Ovary (tissue), 10 donors: ENCODE measurements at places on chromosomes 3 and 15. TPM values are rescaled to one million over a fixed set of nuclear protein-coding genes. Genes with fewer than 3 reads are reported as not detected.

The MYO5C gene
- 3.4 TPM for polyA plus RNA-seq

The TSPAN3 gene
- polyA plus RNA-seq: 196 TPM

The SLC41A3 gene
- polyA plus RNA-seq: 58.5 TPM

The GP9 gene
- not detected for polyA plus RNA-seq

The EBLN2 gene
- polyA plus RNA-seq: 1.1 TPM

The GXYLT2 gene
- 34.9 TPM for polyA plus RNA-seq

The HES1 gene
- polyA plus RNA-seq: 35.0 TPM

The SLC12A1 gene
- not detected for polyA plus RNA-seq

The RYR3 gene
- 0.79 TPM for polyA plus RNA-seq

The IGSF11 gene
- polyA plus RNA-seq: 8.9 TPM

The USP50 gene
- polyA plus RNA-seq: not detected

DNA sequence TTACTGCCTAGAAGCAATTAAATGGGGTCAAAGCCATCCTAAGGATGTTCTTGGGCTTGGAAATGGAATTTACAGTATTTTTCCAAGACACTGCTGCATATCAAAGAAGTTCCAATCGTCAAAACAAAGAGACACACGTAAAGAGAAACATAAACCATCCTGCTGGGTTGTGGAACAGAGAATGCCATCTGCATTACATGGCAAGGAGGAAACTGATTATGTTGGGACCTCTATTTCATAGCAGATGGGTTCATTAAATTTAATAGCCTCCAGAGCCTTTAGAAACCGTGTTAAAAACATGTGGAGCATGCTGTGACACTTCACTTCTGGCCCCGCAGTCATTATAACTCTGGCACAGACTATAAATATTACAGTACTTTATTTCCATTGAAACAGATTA is 154.6 kb downstream of the LRTM1 start:
- no peak overlapping the region for H3K4me3 ChIP-seq
- DNase-seq: no peak
- H3K27me3 ChIP-seq: no peaks in the 10 kb centered on the region
- no peaks in the 10 kb centered on the region for H3K36me3 ChIP-seq
- H3K4me1 ChIP-seq: no peaks in the 10 kb centered on the region

DNA sequence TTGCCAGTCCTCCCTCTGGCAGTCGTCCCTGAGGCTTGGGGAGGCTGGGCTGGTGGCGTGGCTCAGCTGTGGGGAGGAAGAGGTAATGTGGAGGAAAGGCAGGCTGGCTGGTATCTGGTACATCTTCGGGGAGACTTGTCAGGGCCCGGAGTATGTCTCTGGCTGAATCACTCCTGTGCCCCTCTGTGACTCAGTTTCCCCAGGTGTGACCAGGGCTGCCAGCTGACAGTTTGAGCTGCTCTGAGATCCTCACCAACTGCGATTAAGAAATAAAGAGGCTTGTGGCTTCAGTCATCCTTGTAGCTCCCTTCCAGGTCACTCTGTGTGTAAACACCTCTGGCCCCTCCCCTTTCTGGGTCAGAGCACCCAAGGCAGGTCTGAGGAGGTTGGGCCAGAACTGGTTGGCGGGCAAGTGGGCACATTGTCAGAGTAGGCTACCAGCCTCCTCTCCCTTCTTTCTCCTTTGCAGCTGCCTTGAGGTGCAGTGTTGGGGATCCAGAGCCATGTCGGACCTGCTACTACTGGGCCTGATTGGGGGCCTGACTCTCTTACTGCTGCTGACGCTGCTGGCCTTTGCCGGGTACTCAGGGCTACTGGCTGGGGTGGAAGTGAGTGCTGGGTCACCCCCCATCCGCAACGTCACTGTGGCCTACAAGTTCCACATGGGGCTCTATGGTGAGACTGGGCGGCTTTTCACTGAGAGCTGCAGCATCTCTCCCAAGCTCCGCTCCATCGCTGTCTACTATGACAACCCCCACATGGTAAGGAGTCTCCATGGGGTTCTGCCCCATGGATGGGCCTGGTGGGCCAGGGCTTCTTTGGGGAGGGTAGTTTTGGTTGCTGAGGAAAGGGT is 3.0 kb downstream of the TEX264 start:
- H3K27me3 ChIP-seq: no peaks in the 10 kb centered on the region
- no peak overlapping the region for H3K27ac ChIP-seq
- H3K4me1 ChIP-seq: peaks cover 3% of the 10 kb centered on the region
- H3K4me3 ChIP-seq: no peak overlapping the region
- DNase-seq: peak; percentile 28

GRCh38 chr3:32844914-32845313 is 27.1 kb downstream of the TRIM71 start:
- no peak for DNase-seq
- H3K4me1 ChIP-seq: no peaks in the 10 kb centered on the region
- H3K4me3 ChIP-seq: no peak overlapping the region
- H3K27me3 ChIP-seq: no peaks in the 10 kb centered on the region
- H3K36me3 ChIP-seq: no peaks in the 10 kb centered on the region

DNA sequence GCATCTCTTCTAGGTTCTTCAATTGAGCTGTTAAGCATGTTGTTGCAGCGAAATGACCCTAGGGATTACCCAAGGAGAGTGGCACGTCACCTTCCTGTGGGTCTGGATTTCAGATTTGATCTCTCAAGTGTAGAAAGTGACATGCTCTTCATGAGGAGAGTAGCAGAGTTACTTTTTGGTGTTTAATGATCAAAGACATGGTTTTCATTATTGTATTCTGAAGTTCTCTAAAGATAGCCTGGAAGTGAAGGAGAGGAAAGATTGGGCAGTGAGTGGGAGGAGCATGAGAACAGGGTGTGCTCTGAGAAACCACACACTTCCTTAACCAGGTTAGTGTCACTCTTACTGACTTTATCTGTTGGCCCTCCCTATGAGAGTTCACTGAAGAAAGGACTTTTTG is 153.6 kb downstream of the AKAP13 start:
- no peak for DNase-seq
- H3K36me3 ChIP-seq: no peaks in the 10 kb centered on the region
- no peaks in the 10 kb centered on the region for H3K27me3 ChIP-seq
- no peaks in the 10 kb centered on the region for H3K4me1 ChIP-seq
- H3K27ac ChIP-seq: no peak overlapping the region

- DNase-seq: no peak
- H3K27ac ChIP-seq: no peak overlapping the region
- no peak overlapping the region for H3K4me3 ChIP-seq
- H3K27me3 ChIP-seq: no peaks in the 10 kb centered on the region
Measured at GRCh38 chr3:194092881-194093301, 43.1 kb upstream of the HES1 start.

- no peak overlapping the region for H3K27ac ChIP-seq
- no peaks in the 10 kb centered on the region for H3K27me3 ChIP-seq
- no peak overlapping the region for H3K4me3 ChIP-seq
- no peaks in the 10 kb centered on the region for H3K36me3 ChIP-seq
- no peak for DNase-seq
Measured at GRCh38 chr3:50289130-50289529, 3.1 kb downstream of the IFRD2 start.

GRCh38 chr3:89562373-89562772 is 455.0 kb downstream of the EPHA3 start:
- no peak overlapping the region for H3K27ac ChIP-seq
- peaks cover 2% of the 10 kb centered on the region for H3K4me1 ChIP-seq
- DNase-seq: no peak

DNA sequence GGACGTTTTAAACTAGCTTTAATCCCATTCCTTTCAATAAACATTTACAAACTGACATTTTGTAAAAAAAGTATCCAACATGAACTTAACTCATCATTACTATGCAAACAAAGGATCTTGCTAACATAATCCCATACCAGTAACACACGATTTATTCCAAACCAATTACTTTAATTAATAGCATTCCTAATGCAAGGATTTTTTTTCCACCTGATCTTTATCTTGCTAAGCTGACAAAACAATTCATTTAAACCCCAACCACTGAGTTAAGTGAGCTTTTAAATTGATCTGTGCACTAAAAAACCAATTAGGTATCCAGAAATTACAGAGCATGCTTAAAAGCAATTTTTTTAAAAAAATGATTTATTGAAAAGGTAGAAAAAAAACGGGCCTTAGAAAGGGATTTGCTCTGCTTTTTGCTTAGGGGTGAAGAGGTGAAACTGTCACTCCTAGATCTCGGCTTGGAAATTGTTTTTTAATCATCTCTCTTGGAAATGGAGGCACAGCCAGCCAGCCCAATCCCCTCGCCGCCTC is 1.2 kb downstream of the SH3BP5 start:
- no peaks in the 10 kb centered on the region for H3K27me3 ChIP-seq
- H3K36me3 ChIP-seq: no peaks in the 10 kb centered on the region
- peak overlapping the region; percentile 83 for H3K4me3 ChIP-seq
- peak overlapping the region; percentile 86 for H3K27ac ChIP-seq

GRCh38 chr15:25536801-25537611 is 98.2 kb upstream of the UBE3A start:
- no peaks in the 10 kb centered on the region for H3K4me1 ChIP-seq
- no peak overlapping the region for H3K27ac ChIP-seq

- H3K27ac ChIP-seq: no peak overlapping the region
- H3K4me1 ChIP-seq: no peaks in the 10 kb centered on the region
- H3K27me3 ChIP-seq: no peaks in the 10 kb centered on the region
- no peak for DNase-seq
- no peaks in the 10 kb centered on the region for H3K36me3 ChIP-seq
Measured at GRCh38 chr3:114093596-114093995, 37.1 kb downstream of the QTRT2 start.

GRCh38 chr3:197580253-197580691 is 24.5 kb upstream of the BDH1 start:
- no peak overlapping the region for H3K27ac ChIP-seq
- no peaks in the 10 kb centered on the region for H3K27me3 ChIP-seq
- DNase-seq: no peak
- H3K4me1 ChIP-seq: no peaks in the 10 kb centered on the region
- no peaks in the 10 kb centered on the region for H3K36me3 ChIP-seq

DNA sequence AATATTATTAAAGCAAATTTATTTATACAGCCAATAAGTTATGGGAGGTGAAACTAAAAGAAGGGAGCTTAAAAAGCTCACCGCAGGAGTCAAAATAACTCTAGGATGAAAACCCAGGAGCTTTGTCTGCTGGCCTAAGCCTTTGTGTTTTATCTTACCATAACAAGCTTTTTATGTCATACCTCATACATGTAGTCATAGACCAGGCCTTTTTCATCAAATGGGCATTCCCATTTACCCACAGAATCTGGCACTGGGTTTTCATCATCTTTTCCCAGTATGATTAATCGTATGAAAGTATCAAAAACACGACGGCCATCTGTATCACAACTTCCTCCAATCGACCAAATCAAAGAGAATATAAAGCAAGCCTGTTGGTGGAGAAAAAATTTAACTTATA is 122.8 kb downstream of the DNAH12 start:
- H3K4me3 ChIP-seq: no peak overlapping the region
- no peak overlapping the region for H3K27ac ChIP-seq
- H3K27me3 ChIP-seq: no peaks in the 10 kb centered on the region

GRCh38 chr3:43018246-43018645 is 39.1 kb downstream of the GASK1A start:
- H3K4me3 ChIP-seq: no peak overlapping the region
- peaks cover 8% of the 10 kb centered on the region for H3K4me1 ChIP-seq
- no peaks in the 10 kb centered on the region for H3K27me3 ChIP-seq
- no peaks in the 10 kb centered on the region for H3K36me3 ChIP-seq
- H3K27ac ChIP-seq: peak overlapping the region; percentile 46
- no peak for DNase-seq

- H3K36me3 ChIP-seq: no peaks in the 10 kb centered on the region
- H3K27me3 ChIP-seq: no peaks in the 10 kb centered on the region
- H3K4me1 ChIP-seq: no peaks in the 10 kb centered on the region
- DNase-seq: no peak
- no peak overlapping the region for H3K27ac ChIP-seq
- H3K4me3 ChIP-seq: no peak overlapping the region
Measured at GRCh38 chr3:174294616-174295015, 564.5 kb upstream of the NAALADL2 start.

- peaks cover 4% of the 10 kb centered on the region for H3K4me1 ChIP-seq
- H3K27me3 ChIP-seq: no peaks in the 10 kb centered on the region
- no peak overlapping the region for H3K27ac ChIP-seq
- no peaks in the 10 kb centered on the region for H3K36me3 ChIP-seq
- no peak overlapping the region for H3K4me3 ChIP-seq
- no peak for DNase-seq
Measured at GRCh38 chr15:30953731-30954378, 37.6 kb downstream of the MTMR10 start.

DNA sequence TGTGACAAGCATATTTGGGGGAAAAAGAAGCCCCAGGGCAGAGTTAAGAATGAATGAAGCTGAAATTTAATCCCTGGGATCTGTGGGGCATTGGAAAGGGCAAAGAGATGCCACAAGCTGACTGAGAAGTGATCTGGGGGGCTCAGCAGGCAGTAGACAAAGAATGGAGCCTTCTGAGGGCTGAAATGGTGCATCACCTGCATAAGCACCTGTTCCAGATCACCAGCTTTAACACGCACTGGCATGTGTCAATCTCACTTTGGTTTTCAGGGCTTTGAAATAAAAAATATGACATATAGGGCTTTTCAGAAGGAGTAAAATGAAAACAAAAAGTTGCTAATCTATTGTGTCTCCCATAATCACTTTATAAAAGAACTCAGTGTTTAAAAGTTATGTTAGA is 210.8 kb upstream of the ARHGEF26 start:
- DNase-seq: no peak
- H3K27me3 ChIP-seq: no peaks in the 10 kb centered on the region
- no peak overlapping the region for H3K27ac ChIP-seq
- H3K4me1 ChIP-seq: no peaks in the 10 kb centered on the region
- no peaks in the 10 kb centered on the region for H3K36me3 ChIP-seq
- no peak overlapping the region for H3K4me3 ChIP-seq

- no peak for DNase-seq
- H3K27me3 ChIP-seq: no peaks in the 10 kb centered on the region
- peaks cover 6% of the 10 kb centered on the region for H3K4me1 ChIP-seq
- no peak overlapping the region for H3K4me3 ChIP-seq
Measured at GRCh38 chr15:78977591-78978347, 32.9 kb upstream of the CTSH start.

- H3K4me1 ChIP-seq: peaks cover 3% of the 10 kb centered on the region
- H3K36me3 ChIP-seq: no peaks in the 10 kb centered on the region
- no peak overlapping the region for H3K27ac ChIP-seq
- no peak for DNase-seq
Measured at GRCh38 chr15:82183121-82184031, 79.2 kb downstream of the EFL1 start.

DNA sequence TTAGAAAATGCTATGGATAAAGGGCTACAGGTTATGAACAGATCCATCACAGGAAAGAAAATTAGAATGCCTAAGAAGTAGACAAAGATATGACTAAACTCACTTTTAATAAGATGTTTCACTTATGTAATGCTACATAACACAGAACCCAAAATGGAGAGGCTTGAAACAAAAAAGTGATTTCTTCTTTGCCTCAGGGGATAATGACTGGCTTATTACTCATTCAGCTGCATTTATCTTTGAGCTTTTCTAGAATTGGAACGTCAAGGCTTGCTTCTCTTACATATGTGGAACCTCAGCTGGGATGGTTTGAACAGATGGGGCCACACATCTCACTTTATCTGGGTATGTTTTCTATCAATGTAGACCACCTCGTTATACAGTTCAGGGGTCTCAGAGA is 120.6 kb upstream of the EPHA3 start:
- no peaks in the 10 kb centered on the region for H3K4me1 ChIP-seq
- no peaks in the 10 kb centered on the region for H3K27me3 ChIP-seq
- H3K27ac ChIP-seq: no peak overlapping the region
- DNase-seq: no peak
- H3K4me3 ChIP-seq: no peak overlapping the region
- H3K36me3 ChIP-seq: no peaks in the 10 kb centered on the region

- no peaks in the 10 kb centered on the region for H3K36me3 ChIP-seq
- H3K4me3 ChIP-seq: no peak overlapping the region
Measured at GRCh38 chr15:88776646-88777045, 26.6 kb upstream of the ACAN start.
